Right cardiac atrium (tissue), 5 donors: ENCODE measurements at places on chromosomes 4 and X. TPM values are rescaled to one million over a fixed set of nuclear protein-coding genes. Genes with fewer than 3 reads are reported as not detected.

LONRF3 gene
- 8.2 TPM for total RNA-seq

PASD1 gene
- not detected for total RNA-seq

CENPVL1 gene
- total RNA-seq: not detected

AMMECR1 gene
- 2.0 TPM for total RNA-seq

PAQR3 gene
- 12.1 TPM for total RNA-seq

MAGEE2 gene
- total RNA-seq: 0.32 TPM

VEGFC gene
- total RNA-seq: 6.7 TPM

BMX gene
- 16.3 TPM for total RNA-seq

PUDP gene
- total RNA-seq: 18.3 TPM

SPATA4 gene
- 0.23 TPM for total RNA-seq

CENPE gene
- 0.77 TPM for total RNA-seq

ITIH6 gene
- not detected for total RNA-seq

C1QTNF7 gene
- 1.6 TPM for total RNA-seq

SYTL4 gene
- 6.7 TPM for total RNA-seq

NWD2 gene
- not detected for total RNA-seq

FMR1 gene
- total RNA-seq: 36.2 TPM

LRIT3 gene
- 0.14 TPM for total RNA-seq

UGT2B15 gene
- total RNA-seq: not detected

OPRPN gene
- not detected for total RNA-seq

AMTN gene
- not detected for total RNA-seq

STPG2 gene
- not detected for total RNA-seq

EPGN gene
- not detected for total RNA-seq

SCML1 gene
- 7.2 TPM for total RNA-seq

SMAD1 gene
- total RNA-seq: 9.7 TPM

VSIG4 gene
- total RNA-seq: 59.7 TPM

USP27X gene
- total RNA-seq: 2.8 TPM

TMEM156 gene
- total RNA-seq: not detected

ADH1A gene
- total RNA-seq: 1.3 TPM

PPP1R2C gene
- total RNA-seq: not detected

GAGE13 gene
- total RNA-seq: not detected

AWAT2 gene
- not detected for total RNA-seq

NELFA gene
- total RNA-seq: 14.9 TPM

SYP gene
- 2.6 TPM for total RNA-seq

DCAF8L2 gene
- total RNA-seq: not detected

RAP2C gene
- 19.4 TPM for total RNA-seq

TMEM31 gene
- total RNA-seq: not detected

ALB gene
- not detected for total RNA-seq

PCDH18 gene
- total RNA-seq: 3.6 TPM

RNF212 gene
- total RNA-seq: 1.0 TPM

ENPEP gene
- total RNA-seq: 6.8 TPM

FDCSP gene
- total RNA-seq: not detected

SPANXA1 gene
- total RNA-seq: not detected
